Activated CD4-positive, alpha-beta T cell treated with anti-CD3 and anti-CD28 coated beads, Interleukin-10, Interleukin-2, amounts not matched to agents 100 ng/mL and 50 ng/mL, durations not matched to agents 16 hours and 8 hours (primary cell): ENCODE measurements at places on chromosomes 16 and 17.

GRCh38 chr17:76734080-76734840 lies 2.9 kb downstream of the SRSF2 start:
- peak; percentile 47 for DNase-seq

GRCh38 chr16:86337581-86338402 lies 172.5 kb upstream of the FOXF1 start:
- no peak for DNase-seq

DNA sequence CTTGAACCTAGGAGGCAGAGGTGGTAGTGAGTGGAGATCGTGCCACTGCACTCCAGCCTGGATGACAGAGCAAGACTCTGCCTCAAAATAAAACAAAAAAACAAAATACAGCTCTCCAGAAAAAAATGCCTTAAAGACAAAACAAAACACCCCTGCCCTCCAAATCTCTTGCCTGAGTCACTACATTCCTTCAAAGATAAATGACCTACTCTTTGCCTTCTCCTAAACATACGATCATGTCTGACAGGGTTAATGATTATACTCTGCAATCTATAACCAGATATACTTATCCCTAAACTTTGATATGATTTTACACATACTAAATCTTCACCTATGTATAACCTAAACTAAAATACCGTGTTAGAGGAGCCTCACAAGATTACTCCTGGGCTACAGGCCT lies 1.4 kb upstream of the SETD6 start:
- DNase-seq, result no peak

DNA sequence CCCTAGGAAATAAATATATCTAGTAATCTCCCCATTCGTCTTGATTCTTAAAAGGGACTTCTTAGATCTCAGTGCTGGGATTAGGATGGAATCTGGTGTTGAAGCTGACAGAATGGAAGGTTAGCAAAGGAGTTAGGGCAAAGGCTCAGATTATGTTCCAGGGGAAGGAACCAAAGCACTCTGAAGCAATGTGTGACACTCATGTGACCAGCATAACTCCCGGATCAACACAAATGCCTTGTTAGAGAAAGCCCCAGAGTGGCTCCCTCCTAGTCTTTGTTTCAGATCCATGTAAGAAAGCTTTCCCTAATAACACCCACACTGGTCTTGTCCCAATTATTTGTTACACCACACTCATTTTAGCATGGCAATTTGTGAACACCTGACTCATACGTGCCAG lies 62.6 kb upstream of the ERN1 start:
- DNase-seq, result no peak

GRCh38 chr17:2124391-2124790 lies 69.5 kb downstream of the HIC1 start:
- DNase-seq, result no peak

GRCh38 chr17:81713556-81714411 lies 1.7 kb downstream of the SLC25A10 start:
- DNase-seq, result no peak
